ENCODE measurements at places on chromosomes 16 and 17. TPM values are rescaled to one million over a fixed set of nuclear protein-coding genes. Genes with fewer than 3 reads are reported as not detected.

DNA sequence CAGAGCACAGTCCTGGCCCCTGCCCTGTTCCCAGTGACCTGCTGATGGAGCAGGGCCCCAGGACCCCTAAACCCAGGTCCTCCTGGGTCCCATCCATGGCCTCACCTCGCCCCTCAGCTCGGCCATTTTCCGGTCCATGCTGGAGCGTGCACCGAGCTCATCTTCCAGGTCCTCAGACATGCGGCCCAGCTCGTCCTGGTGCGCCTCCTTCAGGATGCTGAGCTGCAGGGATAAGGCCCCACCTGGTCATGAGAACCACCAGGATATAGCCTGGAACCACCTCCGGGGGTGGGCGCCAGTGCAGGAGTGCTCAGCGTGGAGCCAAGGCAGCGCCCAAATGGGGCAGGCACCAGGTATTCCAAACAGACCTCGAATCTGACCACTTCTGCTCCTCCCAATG, 17.9 kb downstream of the CCDC102A start:
- DNase-seq = no peak

- no peak for DNase-seq
Observed at GRCh38 chr17:34451313-34451712, 88.3 kb upstream of the CCL1 start.

DNA sequence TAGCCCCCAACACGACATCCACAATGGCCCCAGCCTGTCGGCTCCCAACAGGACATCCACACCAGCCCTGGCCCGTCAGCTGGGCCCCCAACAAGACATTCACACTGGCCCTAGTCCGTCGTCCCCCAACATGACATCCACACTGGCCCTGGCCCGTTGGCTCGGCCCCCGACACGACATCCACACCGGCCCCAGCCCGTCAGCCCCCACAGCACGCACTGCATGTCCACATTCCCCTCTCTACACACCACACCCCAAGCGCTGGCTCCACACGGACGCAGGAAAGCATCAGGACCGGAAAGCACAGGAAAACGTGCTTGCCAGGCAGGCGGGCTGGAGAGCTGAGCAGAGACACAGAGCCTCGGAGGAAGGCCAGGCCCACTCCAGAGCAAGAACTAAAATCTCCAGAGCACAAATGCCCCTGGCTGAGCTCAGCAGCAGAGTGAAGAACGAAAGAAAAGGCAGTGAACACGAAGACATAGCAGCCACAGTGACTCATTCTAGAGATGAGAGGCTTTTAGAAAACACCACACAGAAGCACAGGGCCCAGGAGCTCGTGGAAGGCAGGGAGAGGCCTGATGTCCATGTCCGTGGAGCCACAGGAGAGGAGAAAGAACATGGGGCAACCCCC, 50.6 kb downstream of the LMF1 start:
- peak; percentile 39 for DNase-seq

DNA sequence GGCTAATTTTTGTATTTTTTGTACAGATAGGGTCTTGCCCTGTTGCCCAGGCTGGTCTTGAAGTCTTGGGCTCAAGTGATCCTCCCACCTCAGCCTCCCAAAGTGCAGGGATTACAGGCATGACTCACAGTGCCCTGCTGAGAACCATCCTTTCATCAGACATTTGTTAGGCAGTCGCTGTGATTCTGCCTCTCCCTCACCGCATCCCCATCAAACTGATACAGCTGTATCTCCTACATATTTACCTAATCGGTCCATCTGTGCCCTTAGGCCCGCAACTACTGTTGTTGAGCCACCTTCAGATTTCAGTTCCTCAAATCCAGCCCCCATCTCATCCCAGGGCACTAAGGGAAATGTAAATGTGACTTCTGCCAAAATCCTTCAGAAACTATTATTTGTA, 2.0 kb upstream of the SLC43A2 start:
- no peak for DNase-seq

- peak; percentile 79 for DNase-seq
Observed at GRCh38 chr16:425082-425718, at the start of gene RAB11FIP3. TSS of gene RAB11FIP3 (plus strand) at chr16:425649. CDS start at chr16:426007, 358 bp downstream.

DNA sequence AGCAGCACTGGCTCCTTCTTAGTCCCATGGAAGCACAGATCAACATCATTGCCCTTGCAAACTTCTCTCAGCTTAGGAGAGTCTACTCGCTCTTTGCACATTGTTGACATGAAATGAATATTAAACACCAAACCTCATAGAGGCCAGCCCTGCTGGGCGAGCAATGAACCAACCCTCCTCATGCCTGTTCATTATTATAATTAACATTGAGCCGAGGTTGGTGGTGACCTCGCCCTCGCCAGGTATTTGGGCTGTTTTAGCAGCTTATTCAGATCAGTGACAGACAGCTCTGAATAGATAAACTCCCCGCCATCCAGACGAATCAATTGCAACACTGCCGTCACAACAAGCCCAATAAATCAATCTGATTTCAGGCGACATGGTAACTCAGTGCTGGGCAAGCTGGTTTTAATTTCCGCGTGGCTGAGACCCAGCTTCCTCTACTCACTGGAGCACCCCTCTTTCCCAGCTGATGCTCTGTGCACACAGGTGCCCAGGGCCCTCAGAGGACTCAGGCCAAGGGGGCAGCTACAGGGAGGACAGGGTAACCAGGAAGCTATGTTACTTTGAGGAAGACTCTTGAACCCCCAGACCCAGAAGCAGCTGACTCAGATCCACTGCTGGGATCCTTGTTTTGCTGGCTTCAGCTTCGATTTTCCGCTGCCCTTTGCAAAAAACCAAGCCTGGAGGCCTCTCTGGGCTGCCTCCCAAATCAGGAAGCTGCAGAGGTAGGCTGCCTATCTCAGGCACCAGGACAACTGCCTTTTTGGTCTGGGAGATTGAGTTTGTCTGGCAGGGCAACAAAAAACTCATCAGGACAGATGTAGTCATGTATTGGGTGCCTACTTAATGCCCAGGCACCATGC, 10.7 kb upstream of the SEZ6 start:
- DNase-seq = no peak

DNA sequence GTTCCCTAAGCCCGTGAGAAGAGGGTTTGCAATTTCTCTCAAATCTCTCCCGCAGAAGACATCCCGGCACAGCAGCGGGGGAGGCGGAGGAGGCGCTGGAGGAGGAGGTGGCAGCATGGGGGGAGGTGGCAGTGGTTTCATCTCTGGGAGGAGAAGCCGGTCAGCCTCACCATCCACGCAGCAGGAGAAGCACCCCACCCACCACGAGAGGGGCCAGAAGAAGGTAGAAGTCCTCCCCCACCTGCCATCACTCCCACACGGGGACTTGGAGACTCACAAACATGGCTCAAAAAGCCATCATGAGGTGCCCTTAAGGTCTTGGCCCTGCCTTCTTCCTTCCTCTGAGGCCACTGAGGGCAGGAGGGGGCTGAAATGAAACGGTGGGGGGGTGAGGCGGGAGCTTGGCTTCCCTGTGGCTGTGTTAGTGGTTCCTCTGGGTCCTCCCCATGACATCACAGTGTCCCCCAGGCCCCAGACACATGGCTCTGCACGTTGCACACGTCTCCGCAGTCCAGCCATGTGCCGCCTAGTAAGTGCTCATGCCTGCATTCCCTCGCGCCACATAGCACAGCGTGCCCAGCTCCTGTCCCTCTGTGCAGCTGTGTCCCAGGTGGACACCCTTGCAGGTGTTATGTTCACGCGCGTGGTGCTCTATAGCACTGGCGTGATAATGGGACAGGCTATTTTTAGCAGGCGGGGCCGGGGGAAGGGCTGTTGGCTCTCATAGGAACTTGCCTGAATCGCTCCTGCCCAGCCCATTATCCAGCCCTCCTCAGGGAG, 6.9 kb downstream of the MLLT6 start:
- DNase-seq = no peak

DNA sequence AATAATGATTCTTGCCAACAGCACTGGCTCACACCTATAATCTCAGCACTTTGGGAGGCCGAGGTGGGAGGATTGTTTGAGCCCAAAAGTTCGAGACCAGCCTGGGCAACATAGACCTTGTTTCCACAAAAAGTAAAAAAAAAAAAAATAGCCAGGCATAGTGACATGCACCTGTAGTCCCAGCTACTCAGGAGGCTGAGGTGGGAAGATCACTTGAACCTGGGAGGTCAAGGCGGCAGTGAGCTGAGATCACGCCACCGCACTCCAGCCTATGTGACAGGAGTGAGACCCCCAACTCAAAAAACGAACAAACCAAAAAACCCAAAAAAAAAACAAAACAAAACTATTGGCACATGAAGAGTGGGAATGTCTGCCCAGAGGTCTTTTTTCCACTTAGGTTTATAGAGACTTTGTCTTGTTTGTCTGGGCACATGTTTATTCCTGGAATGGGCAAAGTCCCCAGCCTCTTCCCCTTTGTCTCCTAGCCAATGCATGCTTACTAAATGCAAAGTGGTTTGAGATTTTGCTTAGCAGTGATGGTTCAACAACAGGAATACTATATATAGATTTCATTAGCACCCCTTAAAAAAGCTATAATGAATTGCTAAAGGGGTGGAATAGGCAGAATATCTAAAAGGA, 25.9 kb downstream of the NMT1 start:
- DNase-seq = no peak

DNA sequence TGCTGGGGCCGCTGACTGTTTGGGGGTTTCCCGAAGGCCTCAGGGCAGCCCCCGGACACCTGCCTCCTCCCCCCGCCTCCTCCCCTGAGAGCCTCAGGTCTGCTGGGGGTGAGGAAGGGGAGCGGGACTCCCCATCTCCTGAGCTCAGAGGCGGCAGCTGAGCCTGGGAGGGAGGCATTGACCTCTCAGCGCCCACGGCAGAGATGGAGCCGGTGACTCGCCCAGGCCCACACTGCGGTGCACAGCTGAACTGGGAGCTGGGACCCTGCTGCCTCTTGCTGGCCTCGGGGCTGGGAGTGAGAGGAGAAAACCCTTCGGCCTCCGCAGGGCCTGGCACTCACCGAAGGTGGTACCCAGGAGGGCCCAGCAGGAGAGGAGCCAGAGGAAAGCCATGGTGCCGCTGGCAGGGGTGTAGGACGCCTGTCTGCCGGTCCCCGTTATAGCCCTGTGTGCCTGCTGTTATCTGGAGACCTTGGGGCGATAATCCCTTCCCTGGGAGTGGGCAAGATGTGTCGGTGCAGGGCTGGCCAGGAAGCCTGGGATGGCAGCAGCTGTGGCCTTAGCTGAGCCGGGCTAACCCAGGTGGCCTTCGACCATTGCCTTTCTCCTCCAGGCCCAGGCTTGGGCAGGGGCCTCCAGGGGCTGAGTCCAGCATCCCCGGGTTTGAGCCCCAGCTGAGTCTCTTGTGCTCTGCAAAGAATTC, at the start of gene CTRB2:
CTRB2 (minus strand) TSS at position 413 of the 703 bp plus-strand sequence; CDS start at position 393, 20 bp downstream.
- no peak for DNase-seq

GRCh38 chr16:82184213-82184612, 14.2 kb upstream of the MPHOSPH6 start:
- DNase-seq = no peak

GRCh38 chr17:76617838-76618237, 25.7 kb downstream of the ST6GALNAC1 start:
- DNase-seq = no peak

GRCh38 chr17:20952183-20952582, 90.6 kb downstream of the USP22 start:
- DNase-seq = no peak

Gene PLCG2
- total RNA-seq = 0.06 TPM

Gene FOXN1
- total RNA-seq = not detected

Gene OR4D2
- not detected for total RNA-seq

Gene BFAR
- 61.4 TPM for total RNA-seq

Gene TMEM238L
- total RNA-seq = not detected

All from LHCN-M2 (cell line).